T-helper 2 cell treated with Interferon-gamma antibody and Interleukin-4, amounts not matched to agents 5 μg/mL and 100 μg/mL, for 36 hours (primary cell): ENCODE measurements at places on chromosomes 12 and 14.

DNA sequence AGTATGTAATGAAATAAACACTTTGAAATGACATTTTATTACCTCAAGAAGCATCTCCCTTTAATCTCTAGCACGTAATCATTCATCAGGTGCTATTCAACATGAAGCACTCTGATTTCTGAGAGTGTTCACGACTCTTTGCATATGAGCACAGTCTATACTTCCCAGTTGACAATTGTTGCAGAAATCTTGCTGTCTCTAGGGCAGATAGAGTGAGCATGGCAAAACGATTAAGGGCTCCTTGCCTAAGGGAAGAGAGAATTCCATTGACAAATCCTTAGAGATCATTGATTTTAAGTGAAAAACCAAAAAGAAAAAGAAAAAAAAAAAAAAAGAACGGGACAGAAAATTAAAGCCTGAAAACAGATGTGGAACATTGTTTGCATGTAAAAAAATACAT, 107.6 kb downstream of the C12orf50 start:
- no peak overlapping the region for H3K27ac ChIP-seq
- H3K27me3 ChIP-seq: no peaks in the 10 kb centered on the region
- H3K4me3 ChIP-seq: no peak overlapping the region
- no peaks in the 10 kb centered on the region for H3K36me3 ChIP-seq
- DNase-seq: no peak
- H3K4me1 ChIP-seq: no peaks in the 10 kb centered on the region

- no peak overlapping the region for H3K4me3 ChIP-seq
- no peak overlapping the region for H3K27ac ChIP-seq
- peaks cover 10% of the 10 kb centered on the region for H3K27me3 ChIP-seq
- no peaks in the 10 kb centered on the region for H3K4me1 ChIP-seq
Measured at GRCh38 chr12:32431025-32431424, 31.7 kb downstream of the FGD4 start.

DNA sequence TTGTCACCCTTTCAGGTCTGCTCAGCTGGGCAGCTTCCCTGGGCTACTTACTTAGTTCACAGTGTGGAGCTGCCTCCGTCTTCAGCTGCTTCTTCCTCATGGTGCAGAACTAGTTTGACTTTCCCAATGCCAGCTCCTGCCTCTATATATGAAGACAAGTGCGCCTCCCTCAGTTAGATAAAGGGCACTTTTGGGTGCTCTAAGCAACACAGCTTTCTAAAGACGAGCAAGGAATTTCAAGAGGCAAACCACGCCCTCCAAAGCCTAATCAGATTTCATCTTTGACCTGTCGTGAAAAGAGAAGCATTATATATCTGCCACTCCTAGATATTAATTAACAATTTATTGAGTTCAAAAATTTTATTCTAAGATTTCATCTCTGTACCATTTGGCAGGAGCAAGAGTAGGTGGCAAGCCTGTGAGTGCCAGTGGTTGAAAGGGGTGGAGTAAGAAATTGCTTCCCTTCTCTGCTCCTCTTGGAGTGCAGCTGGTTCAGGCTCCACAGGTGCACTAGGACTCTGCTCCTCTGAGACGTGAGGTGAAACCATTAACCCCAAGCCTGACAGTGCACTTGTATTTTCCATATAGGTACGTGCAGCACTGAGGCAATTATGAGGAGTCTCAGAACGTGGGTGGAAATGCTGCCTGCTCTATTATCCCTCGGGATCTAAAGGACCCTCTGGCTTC, 2.1 kb upstream of the SLC11A2 start:
- no peaks in the 10 kb centered on the region for H3K36me3 ChIP-seq
- peak; percentile 17 for DNase-seq
- peaks cover 8% of the 10 kb centered on the region for H3K27me3 ChIP-seq

DNA sequence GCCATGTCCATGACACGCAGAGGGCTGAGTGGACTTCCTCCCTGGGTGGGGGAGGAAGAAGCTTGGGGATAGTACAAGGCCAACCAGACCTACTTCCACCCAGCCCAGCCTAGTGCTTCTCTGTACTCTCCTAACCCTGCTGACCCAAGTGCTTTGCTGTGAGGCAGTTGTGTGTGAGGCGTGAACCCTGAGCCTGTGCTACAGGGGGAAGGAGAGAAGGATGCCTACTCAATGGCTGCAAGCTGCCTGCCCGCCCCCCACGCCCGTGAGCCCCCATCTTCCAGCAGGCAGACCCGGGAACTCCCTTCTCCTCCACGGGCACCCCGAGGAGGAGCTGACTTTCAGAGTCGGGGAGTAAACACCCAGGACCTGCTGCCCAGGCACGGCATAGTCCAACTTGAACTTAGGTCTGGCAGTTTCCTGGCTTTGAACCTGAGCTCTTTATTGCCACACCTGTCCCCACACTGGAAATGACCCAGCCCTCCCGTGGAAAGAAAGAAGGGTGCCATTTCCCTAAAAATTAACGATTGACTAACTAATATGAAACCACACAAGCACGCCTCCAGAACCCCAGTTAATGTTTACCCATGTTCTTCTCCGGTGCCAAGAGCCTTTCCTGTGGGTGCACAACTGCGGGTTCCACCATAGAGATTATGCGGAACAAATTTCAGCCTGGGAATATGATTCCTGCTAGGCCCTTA, 10.8 kb downstream of the ALDH2 start:
- no peak overlapping the region for H3K4me3 ChIP-seq
- H3K36me3 ChIP-seq: no peaks in the 10 kb centered on the region
- H3K27ac ChIP-seq: no peak overlapping the region
- H3K4me1 ChIP-seq: peaks cover 11% of the 10 kb centered on the region
- no peak for DNase-seq

DNA sequence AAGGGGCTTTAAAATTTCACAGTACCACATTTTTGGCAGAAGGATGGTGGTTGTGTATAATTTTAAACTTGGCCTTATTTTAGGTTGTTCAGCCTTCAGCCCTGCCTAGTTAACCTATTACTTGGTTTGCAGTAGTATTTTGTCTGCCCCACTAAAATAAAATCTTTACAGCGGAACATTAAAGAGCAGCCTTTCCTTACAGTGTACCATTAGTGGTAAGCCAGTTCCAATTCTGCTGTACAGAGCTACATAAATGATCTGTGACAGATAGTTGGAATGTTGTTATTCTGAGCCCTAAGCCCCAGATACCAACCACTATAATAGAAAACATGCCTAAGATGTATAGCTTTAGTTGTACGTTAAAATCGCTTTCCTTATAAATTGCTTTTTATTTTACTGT, 56.2 kb downstream of the SLC38A6 start:
- H3K4me1 ChIP-seq: peaks cover 17% of the 10 kb centered on the region
- no peaks in the 10 kb centered on the region for H3K27me3 ChIP-seq
- H3K4me3 ChIP-seq: no peak overlapping the region
- H3K27ac ChIP-seq: no peak overlapping the region
- no peaks in the 10 kb centered on the region for H3K36me3 ChIP-seq
- DNase-seq: no peak

DNA sequence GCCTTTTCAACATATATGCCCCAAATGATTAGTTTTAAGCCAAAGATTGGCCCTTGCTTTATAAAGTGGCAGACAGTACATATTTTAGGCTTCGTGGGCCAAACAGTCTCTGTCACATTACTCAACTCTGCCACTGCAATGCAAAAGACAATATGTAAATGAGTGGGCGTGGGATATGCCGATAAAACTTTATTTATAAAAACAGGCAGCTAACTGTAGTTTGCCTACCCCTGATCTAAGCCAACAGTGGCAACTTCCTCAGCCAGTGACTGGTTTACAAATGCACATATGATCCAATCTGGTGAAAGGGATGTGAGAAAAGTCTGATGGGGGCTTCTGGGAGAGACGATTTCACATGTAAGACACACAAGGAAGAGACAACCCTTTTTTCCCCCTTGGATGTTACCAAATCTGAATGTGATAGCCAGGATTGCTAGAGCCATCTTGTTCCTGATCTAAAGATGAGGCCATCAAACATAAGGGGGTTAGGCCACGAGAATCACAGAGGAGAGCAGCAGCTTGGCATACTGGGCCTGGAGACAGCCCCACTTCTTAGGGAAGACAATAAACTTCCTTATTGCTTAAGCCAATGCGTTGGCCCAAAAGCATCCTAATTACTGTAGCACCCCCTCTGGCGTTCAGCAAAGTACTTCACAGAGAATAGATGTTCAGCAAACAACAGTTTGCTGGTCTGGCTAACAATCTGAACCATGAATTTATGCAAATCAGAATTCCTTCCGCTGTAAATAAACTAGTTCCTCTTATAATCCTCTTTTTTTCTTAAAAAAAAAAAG, 75.2 kb upstream of the TMCC3 start:
- no peaks in the 10 kb centered on the region for H3K4me1 ChIP-seq
- peaks cover 4% of the 10 kb centered on the region for H3K27me3 ChIP-seq
- no peak for DNase-seq
- no peak overlapping the region for H3K4me3 ChIP-seq
- H3K36me3 ChIP-seq: no peaks in the 10 kb centered on the region
- H3K27ac ChIP-seq: no peak overlapping the region

DNA sequence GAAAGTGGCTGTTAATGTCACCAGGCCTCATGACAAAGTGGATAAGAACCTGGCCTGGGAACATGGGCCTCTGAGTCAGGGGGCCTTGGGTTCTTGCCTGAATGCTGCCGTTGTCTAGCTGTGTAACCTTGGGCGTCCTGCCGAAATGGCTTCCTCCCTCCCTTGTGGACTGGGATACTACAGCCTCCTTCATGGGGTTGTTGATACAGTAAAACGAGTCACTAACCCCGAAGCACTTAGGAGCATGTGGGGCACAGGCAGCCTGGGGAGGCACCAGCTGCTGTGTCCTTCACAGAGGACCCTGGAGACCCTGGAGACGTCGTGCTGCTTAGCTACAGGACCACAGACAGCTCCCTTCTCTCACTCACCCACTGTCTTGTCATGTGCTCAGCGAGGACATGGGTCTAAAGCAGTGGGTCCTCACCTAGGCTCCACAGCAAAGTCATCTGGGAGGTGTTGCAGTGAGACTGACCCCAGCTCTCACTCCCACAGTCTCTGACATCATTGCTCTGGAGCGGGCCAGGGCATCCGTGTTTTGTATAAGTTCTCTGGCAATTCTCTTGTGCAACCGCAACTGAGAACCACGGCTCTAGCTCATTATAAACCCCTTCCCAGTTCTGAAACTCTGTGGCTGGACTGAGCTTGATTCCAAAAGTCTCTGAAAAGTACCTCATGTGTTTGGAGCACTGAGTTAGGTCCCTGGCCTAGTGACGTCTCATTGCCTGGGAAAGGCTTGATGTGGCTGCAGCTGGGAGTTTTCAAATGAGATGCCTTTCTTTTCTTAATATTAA, 42.1 kb downstream of the SERPINA3 start:
- no peak overlapping the region for H3K4me3 ChIP-seq
- DNase-seq: no peak
- no peaks in the 10 kb centered on the region for H3K4me1 ChIP-seq
- H3K36me3 ChIP-seq: no peaks in the 10 kb centered on the region
- no peak overlapping the region for H3K27ac ChIP-seq

DNA sequence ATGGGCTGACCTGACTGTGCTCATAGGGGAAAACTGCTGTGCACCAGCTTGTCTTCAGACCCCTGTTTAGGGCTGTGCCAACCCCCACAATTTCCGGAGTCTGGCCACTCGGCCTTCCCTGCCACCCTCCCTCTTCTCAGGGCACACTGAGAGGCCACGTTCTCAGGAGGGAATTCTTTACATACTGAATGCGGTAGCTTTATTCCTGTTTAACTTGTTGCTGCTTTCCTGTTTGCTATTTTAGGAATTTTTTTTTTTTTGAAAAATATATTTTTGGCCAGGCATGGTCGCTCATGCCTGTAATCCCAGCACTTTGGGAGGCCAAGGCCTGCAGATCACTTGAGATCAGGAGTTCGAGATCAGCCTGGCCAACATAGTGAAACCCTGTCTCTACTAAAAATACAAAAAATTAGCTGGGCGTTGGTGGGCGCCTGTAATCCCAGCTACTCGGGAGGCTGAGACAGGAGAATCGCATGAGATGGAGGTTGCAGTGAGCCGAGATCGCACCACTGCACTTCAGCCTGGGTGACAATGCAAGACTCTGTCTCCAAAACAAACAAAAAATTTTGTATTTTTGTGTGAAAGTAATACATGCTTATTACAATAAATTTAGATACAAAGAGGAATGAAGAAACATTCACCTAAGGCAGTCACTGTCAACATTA, 39.5 kb downstream of the TPCN1 start:
- H3K36me3 ChIP-seq: peaks cover 46% of the 10 kb centered on the region
- no peak for DNase-seq
